ENCODE measurements at places on chromosomes 12 and 14.

DNA sequence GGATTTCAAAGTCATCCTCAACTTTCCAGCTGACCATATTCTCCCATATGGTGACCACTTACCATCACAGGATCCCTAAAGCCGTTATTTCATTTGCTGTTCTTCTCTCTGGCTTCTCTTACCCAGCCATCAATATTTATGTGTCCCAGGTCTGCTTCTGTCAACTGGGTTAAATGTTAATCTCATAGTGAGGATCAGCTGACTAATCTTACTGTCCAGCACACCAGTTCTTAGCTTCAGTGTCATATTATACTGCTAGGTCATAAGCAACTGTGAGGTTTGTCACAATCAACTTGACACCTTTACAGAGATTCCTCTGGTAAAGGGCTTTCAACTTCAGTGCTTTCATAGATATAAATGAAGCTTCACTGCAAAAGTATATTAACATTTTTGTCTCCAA lies 294.4 kb downstream of the DIO2 start:
- no peak for DNase-seq

DNA sequence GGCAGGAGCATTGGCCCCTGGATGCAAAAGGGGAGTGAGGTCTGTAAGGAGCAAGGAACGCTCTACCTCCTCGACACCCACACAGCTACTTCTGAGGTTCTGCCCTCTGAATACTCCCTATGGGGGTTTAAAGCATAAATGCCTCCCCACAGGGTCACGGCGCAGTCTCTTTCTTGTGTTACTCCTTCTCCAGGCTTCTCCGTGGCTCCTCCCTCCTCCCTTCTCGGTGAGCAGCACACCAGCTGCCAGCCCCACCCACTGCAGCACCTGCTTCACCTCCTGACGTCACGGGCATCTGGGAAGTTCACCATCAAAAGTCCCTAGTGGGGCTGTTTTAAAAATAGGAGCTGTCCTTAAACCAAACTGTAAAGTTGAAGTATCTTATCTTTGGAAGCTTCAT lies 67.3 kb downstream of the SPTB start:
- DNase-seq: no peak

GRCh38 chr12:124088217-124088907 lies 115.3 kb downstream of the ZNF664 start:
- DNase-seq: no peak

- DNase-seq: no peak
These were observed 53.1 kb downstream of the PRIMA1 start for GRCh38 chr14:93735206-93735605.

DNA sequence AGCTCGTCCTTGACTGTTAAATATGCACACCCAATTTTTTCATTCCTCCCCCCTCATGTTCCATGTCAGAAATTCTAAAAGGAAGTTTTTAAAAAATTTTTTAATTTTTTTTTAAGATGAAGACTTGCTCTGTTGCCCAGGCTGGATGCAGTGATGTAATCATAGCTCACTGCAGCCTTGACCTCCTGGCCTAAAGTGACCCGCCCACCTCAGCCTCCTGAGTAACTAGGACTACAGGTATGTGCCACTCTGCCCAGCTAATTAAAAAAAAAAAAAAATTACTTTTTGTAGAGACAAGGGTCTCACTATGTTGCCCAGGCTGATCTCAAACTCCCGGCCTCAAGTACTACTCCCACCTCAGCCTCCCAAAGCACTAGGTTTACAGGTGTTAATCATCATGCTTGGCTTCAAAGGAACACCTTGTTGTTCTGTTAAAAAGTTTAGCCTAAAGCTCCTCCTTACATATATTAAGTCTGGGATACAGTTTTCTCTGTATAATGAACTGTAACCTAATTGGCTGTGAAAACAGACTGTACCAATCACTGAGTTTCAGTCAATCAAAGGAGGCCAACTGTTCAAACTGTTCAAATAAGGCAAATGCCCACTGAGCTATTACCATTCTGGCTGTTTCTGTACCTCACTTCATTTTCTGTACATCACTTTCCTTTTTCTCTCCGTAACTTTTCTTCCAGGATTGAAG lies 17.8 kb downstream of the SDR9C7 start:
- no peak for DNase-seq

GRCh38 chr14:26595926-26596542 lies 1.8 kb downstream of the NOVA1 start:
- no peak for DNase-seq

DNA sequence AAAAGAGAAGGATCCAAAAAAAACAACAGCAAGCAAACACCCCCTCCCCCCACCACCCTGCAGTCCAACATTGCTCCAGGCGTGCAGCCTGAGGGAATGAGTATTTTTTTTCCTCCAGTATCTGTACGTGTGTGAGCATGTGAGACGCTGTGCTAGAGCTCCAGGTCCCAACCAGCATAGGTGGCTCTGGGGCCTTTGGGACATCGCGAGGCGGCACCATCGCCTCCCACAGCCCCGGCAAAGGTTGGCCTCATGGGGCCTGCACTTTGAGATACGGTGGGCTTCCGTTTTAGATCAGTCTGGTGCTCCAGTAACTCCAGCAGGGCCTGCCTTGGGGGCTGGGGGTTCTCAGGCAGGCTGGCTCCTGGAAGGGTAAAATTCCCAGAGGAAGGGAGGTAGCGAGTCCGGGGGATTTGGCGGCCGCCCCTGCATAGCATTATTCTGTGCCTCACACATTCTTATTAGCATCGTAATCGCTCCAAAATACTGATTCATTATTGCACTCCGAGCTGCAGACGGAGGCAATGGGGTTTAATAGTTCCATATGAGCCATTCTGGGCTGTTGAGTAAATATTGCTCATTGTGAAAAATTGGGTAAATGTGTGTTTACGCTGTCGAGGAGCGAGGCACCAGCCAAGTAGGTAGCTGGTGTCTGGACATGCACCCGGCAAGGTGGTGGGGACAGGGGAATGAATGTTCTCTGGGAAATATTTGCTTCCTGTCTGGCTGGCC lies 143.1 kb upstream of the MYL2 start:
- no peak for DNase-seq

DNA sequence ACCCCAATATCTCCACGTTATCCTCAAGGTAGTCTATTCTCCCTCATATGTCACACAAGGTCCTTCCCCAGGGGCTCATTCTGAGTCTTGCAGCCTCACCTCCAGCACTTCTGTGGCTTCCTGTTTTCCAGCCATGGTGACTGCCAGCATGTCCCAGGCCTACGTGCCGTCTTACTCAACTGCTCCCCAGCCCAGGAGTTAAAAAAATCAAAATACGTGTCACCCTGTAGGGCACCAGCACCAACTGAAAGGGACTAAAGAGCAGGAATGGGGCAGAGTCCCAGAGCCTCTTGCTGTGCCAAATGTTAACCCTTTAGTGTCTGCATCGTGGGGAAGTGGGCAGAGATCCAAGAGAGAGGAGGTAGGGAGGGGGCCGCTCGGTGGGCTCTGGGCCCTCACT lies 37.0 kb upstream of the MED13L start:
- DNase-seq: no peak

GRCh38 chr12:3752096-3752709 lies 706 bp downstream of the CRACR2A start:
- DNase-seq: peak; percentile 52

DNA sequence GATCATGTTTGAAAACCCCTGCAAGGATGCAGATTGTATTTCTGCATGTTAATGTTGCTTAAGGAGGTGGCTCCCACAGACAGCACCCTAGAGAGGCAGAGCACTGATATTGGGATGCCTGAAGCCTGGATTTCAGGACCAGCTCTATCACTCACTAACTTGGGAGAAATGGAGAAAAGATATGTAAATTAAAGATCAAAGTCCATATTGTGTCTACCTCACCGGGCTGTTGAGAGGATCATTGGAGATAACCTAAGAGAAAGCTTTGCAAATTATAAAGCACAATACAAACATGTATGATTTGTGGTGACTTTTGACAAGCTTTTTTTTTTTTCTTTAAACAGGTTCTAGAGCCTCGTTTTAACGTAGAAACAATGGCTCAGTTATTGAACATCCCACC lies 7.6 kb upstream of the REP15 start:
- no peak for DNase-seq

GRCh38 chr14:33985242-33985641 lies 34.4 kb upstream of the EGLN3 start:
- DNase-seq: no peak

DNA sequence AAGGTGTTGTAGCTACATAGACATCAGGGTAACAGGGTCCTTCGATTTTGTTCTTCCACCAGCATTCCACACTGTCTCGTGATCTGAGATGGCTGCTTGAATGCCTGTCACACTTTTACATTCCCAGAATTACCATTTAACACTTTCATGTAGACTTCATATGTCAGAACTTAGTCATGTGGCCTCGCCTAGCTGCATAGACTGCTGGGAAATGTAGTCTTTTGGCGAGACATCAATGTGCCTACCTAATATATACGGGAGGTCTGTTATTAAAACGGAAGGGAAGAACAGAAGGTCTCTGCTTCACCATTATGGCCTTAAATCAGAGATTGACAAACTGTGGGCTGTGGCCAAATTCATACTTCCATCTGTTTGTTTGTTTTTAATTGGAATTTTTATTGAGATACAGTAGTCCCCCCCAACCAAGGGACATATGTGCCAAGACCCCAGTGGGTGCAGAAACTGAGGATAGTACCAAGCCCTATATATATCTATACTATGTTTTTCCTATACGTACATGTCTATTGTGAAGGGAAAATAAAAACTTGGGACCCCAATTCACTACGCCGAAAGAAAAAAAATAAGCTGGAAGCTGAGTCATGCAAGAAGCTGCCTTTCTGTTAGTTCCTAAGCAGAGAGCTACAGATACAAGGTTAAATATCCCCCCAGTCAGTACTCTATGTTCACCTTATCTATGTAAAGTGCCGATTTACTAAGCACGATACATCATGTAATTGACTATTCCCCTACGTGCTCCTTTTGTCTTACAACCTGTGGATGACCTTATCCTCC lies 11.3 kb upstream of the HRK start:
- DNase-seq: no peak

- no peak for DNase-seq
These were observed 379.0 kb downstream of the CCER1 start for GRCh38 chr12:90575995-90576394.
